ENCODE measurements at places on chromosomes 4 and X.
A peak's percentile ranks its signal among the peaks of the same experiment; 100 is the strongest.

GRCh38 chr4:59553721-59554091, 1646.4 kb upstream of the ADGRL3 start:
- no peak for DNase-seq

- no peak for DNase-seq
Measured at GRCh38 chr4:155187989-155188388, 20.4 kb upstream of the NPY2R start.

DNA sequence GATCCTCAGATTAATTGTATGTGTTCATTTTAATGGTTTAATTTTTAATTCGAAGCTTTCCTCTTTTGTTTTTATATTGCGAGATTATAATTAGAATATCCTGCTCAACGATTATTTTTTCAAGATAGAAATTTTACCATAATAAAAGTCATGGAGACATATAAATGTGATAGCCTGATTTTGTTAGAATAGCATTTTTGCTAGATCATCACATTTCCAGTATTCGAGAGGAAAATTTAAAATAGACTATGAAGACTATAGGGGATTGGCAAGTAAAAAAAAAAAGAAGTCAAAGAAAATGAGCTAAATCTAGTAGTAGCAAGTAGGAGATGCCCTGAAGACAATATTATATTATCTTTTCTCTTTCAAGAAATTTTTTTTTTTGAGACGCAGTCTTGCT, 60.6 kb downstream of the TENM3 start:
- DNase-seq = no peak

GRCh38 chrX:19291086-19291485, 52.6 kb upstream of the PDHA1 start:
- no peak for DNase-seq

DNA sequence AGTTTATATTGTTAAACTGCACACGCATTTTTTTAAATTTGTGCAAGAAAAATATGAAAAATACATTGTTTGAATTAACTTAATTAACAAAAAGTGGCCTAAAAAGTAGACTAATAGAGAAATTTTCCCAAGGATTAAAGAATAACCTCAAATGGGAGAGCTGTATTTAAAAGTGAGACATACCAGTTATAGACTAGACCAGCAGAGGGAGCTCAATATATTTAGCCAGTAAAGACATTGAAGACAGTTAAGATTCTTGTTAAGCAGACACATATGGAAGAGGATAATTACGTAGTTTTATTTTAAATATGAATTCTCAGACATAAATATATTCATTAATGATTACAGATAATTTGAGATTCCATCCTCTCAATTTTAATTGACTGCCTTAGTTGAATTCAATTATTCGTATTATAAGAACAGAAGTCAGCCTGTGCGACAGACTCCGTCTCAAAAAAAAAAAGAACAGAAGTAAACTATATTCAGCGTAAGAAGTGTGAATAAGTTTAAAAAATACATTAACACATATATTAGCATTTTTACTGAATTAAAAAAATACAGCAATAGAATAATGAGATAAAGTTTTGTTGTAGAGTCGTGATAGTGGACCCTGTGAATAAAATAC, 64.8 kb downstream of the GLRA3 start:
- DNase-seq = no peak

GRCh38 chr4:164203476-164203875, 550.5 kb upstream of the SMIM31 start:
- no peak for DNase-seq

GRCh38 chrX:2898846-2899512, 30.2 kb downstream of the ARSD start:
- DNase-seq = no peak

- no peak for DNase-seq
Measured at GRCh38 chrX:28127662-28128061, 146.4 kb upstream of the DCAF8L1 start.

GRCh38 chrX:24175276-24175675, 25.7 kb downstream of the ZFX start:
- DNase-seq = no peak

- DNase-seq = no peak
Measured at GRCh38 chrX:79268788-79269187, 98.3 kb downstream of the ITM2A start.

DNA sequence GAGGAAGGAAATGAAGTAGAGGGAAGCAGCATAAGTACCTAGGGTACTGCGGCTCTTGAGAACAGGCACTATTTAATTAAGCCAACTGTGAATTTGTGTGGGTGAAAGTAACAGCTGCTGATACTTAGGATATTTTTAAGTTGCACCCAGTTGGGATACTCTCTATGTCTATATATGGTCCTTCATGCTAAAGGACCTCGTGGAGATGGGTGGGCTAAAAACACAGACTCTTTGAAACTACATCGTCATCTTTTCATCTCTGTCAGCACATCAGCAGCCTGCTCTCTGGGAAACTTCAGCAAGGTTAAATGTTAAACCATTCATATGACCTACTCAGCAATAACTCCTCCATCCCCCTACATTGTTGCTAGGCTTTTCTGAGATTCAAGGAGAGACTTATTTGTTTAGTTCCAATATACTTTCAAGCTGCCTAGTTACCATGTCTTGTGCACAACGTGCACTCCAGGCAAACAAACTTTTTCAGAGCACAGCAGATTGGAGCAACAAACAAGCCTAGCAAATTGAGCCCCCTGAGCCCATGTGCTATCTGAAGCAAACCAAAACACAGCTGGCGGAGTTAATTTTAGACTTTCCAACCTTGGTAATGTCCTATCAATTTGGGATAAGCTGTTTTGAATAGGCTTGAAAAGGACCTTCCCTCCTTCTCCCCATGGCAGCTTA, 6.2 kb upstream of the MOB1B start:
- DNase-seq = no peak

GRCh38 chr4:3710451-3711182, 55.6 kb upstream of the ADRA2C start:
- no peak for DNase-seq

DNA sequence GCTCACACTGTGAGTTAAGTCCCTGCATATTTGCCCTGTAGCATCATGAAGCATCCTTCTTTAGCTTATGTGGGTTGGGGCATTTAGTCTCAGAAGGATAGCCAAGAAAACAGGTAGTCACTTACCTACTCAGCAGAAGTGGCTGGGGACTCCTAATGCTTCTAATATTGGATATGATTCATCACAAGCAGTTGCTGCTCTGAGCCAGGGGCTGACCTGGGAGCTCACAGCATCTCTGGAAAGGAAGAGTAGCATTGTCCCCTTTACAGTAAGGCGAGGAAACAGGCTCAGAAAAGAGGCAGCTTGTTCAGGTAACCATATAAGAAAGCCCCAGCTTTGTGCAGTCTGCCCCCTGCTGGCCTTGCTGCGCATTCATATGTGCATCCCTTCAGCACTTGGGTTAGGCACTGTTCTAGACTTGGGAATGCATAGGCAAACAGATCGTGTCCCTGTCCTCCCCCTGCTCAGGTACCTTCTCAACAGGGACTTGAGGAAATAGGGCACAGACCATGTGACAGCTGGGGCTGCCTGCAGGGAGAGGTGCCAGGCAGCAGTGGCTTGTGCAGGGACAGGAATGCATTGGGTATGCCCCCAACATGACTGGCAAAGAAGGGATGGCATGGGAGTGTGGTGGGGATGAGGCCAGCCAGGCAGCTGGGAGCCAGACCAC, 35.7 kb upstream of the TBC1D14 start:
- DNase-seq = peak; percentile 87

GRCh38 chr4:83568062-83568461, 32.2 kb downstream of the GPAT3 start:
- no peak for DNase-seq

DNA sequence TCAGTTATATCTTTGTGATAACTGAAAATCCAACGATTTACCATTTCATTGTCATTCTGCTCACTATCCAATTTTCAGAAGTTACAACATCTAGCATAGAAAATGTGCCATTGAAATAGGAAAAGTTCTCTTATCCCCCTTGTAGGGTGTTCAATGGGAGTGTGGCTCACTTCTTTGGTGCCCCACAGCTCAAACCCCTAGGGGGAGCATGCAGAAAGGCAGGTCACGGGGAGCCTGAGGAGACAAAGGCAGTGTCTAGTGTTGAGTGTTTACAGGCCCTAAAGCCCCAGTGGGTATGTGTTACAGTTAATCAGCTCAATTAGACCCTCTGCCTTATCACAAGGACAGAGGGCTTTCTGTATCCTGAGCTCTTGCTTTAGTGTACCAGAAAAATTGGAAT, 243.4 kb upstream of the GRID2 start:
- DNase-seq = no peak

- no peak for DNase-seq
Measured at GRCh38 chrX:108211301-108211700, 119.7 kb downstream of the ATG4A start.

DNA sequence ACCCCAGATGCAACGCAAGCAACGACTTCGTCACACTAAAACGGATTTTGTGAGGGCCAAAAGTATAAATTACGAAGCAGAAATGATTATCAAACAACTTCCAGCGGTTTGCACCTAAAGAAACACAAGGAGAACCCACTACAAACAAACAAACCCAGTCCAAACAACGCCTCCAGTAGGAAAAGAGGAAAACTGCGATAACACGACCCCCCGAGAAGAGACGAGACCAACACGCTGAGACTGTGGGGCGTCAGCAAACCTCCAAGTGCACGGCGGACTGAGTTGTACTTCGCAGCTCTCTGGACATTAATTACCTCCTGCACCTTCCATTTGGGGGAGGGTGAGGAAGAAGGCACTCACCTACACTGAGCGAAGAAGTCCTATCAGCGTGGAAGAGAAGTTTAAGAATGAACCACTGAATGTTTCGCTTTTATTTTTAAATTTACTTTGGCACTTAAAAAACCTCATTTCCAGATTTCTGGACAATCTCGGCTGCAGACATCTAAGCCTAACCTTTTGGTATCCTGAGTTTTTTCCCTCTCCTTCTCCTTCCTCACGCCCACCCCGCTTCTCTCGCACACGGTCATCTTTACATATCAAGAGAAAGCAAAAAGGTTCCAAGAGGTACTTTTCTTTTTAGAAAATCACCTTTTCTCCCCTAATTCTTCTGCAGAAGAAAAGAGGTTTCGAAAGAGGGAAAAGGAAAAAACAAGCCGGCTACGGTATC, at the start of gene MAB21L2:
MAB21L2 (plus strand) TSS at position 6 of the 727 bp plus-strand sequence. CDS start 879 bp downstream, outside the sequence.
- no peak for DNase-seq

GRCh38 chrX:68256990-68257389, 176.3 kb downstream of the OPHN1 start:
- no peak for DNase-seq

GRCh38 chr4:38514465-38515146, 149.4 kb upstream of the KLF3 start:
- no peak for DNase-seq

- no peak for DNase-seq
Measured at GRCh38 chr4:139624441-139625092, 41.1 kb upstream of the MGST2 start.

GRCh38 chr4:73019462-73020047, 50.0 kb downstream of the COX18 start:
- no peak for DNase-seq

DNA sequence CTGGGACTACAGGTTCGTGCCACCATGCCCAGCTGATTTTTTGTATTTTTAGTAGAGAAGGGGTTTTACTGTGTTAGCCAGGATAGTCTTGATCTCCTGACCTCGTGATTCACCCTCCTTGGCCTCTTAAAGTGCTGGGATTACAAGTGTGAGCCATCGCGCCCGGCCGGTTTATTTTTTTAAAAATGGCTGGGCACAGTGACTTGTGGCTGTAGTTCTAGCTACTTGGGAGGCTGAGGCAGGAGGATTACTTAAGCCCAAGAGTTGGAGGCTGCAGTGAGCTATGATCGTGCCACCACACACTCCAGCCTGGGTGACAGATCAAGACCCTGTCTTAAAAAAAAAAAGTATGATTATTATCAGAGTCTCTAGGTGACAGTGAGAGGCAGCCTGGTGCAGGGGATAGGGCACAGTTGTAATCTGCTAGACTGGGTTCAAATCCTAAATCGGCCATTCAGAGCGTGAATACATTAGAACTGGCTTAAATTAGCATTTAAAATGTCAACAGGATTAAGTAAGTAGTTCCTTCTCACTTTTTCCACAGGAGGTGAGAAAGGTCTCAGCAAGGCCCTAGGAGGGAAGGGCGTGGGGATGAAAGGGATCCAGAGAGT, 435 bp upstream of the MGST2 start:
- no peak for DNase-seq
